ENCODE measurements at places on chromosomes 3 and 15.

GRCh38 chr3:142779591-142779990 lies 55.8 kb downstream of the TRPC1 start:
- DNase-seq: no peak

DNA sequence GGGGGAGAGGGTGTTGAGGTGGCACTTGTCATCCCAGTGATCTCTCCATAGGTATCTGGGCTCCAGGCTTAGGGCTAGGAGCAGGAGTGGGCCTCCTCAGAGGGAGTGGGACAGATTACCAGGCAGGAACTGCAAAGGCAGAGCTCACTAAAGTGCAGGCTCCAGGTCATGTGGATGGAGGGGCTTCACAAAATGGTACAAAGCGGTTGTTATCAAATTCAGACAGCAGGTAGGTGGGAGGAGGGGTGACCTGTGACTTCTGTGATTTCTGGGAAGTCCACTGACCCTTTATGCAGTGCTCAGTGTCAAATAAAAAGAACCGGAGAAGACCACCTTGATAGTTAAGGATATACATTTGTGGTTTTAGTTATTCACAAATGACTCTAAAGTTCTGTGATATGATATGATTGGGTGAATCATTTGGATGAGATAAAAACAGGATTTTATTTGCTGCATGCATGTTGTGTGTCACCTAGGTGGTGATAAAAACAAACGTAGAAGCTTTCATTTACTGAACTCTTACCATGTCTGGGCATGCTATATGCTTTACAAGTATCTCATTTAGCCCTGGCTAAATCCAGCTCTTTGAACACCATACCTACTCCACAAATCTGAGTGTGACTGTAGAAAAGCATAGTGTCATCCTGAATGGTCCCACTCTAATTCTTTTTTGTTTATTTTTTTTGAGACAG lies 20.2 kb downstream of the ST6GAL1 start:
- DNase-seq: no peak

GRCh38 chr3:193757457-193757856 lies 164.4 kb downstream of the OPA1 start:
- no peak for DNase-seq

GRCh38 chr15:71444032-71444810 lies 328.9 kb downstream of the THSD4 start:
- DNase-seq: no peak

DNA sequence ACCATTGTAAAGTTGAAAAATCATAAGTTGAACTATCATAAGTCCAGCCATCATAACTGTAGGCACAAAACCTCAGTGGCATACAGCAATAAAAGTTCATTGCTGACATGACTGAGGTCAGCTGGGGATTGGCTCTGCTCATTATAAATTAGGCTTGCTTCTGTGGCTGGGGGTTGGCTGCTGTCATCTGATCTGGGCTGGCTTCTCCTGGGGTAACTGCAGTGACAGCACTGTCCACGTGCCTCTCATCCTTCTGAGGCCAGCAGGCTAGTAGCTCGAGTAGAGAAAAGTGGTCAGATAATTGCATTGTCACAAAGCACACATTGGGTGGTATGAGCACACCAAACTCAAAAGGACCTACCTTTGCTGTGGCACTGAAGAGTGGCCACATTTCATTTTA lies 31.3 kb downstream of the CMTM7 start:
- DNase-seq: no peak

GRCh38 chr3:15460891-15461531 lies 33.6 kb downstream of the EAF1 start:
- no peak for DNase-seq

- no peak for DNase-seq
Observed at GRCh38 chr15:34879107-34879506, 83.8 kb upstream of the ACTC1 start.

DNA sequence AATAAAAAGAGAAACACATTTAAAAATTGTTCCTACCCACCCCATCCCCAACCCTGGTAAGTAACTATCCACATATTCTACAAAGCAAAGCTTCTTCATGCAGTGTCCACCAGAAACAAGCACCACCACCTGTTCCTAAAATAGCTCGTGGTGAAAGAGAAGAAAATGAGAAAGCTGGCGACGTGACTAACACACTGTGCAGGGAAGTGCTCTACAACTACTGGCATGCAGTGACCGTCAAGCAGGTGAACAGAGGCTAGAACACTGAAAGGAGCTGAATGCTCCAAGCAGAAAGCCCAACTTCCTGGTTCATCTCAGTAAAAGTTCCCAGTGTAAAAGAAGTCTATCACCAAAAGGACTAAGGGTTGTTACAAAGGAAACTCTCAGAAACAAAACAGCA lies 80.7 kb downstream of the NR2E3 start:
- no peak for DNase-seq

DNA sequence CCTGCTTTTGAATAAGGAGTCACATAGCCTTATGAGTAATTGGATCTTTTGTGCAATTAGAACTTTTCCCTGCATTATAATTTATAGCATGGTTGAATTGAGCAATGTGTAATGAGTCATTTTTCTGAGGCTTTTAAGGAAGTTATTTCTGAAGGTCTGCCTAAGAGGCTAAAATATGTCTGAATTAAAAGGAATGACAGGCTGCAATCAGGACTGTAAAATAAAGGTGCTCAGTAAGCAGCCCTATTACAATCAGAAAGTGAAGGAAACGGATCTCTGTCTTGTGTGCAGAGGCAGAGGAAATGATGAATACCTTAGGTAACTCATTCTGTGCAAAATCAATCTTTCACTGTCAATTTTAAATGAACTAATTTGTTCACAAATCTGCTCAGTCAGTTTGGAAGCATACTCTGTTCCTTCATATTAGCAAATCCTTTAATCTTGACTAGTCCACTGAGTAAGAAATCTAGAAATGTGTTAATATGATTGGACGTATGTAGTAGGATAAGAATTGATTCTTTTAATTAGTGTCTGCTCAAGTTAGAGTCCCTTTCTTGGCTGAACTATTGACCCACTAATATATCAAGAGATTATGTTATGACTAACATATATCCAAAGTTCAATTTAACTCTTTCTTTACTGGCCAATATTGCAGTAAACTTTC lies 290.1 kb downstream of the ZIC1 start:
- peak; percentile 42 for DNase-seq

GRCh38 chr3:45553469-45553974 lies 41.0 kb upstream of the LIMD1 start:
- DNase-seq: no peak

GRCh38 chr3:462851-463250 lies 266.3 kb downstream of the CHL1 start:
- DNase-seq: no peak

DNA sequence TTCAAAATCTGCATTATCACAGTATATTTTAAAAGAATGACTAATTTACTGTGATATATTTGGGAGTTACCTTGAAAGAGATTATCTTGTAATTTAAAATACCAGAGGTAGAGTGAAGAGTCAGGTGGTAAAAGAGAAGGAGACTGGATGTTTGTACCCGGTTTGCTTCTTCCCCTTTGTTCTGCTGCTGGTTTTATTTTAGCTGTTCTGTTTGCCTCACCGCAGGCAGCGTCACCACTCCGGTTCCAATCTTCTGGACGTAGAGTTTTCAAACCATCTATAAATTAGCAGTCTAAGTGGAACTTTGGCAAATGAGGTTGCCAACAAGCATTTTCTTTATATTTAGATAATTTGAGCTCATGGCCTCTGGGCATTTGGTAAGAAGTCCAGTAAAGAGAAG lies 38.2 kb downstream of the PPARG start:
- no peak for DNase-seq

DNA sequence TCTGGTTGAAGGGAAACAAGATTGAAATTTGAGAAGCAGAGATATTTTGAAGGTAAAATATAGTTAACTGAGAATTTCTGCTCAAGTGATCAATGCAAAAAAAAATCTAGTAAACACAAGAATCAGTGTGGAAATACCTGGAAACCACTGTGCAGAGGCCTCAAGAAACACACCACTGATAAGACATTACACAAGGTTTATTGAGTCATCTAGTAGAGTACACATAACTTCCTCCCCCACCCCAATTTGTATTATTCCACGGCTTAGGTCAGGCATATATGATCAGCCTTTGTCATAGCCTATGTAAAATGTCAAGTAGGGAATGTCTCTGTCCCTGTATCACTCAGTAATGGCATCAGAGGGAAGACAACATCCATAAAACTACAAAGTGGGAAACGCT lies 447.8 kb upstream of the BCHE start:
- no peak for DNase-seq

GRCh38 chr3:178223876-178224275 lies 312.4 kb upstream of the KCNMB2 start:
- DNase-seq: no peak

DNA sequence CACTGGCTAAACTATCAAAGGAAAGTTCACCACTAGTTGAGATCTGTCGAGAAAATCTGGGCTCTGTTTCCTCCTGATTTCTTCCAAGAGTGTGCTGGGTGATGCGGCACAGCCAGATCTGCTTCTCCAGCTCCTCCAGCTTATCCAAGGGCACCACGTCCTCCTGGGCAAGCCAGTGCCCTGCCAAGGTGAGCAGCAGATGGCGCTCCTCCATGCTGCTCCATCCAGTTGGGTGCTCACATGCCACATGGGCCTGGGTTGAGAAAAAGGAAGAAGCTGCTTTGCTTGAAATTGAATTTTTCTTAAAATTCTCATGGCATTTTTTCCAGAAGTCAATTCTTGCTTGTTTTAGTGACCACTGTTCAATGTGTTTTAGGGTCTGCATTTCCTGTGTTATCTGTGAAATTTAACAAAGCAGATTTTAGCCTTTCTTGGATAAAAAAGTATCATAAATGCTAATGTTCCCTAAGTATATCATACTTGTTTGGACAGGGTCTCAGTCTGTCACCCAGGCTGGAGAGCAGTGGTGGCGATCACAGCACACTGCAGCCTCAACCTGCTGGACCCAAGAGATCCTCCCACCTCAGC lies 47.3 kb downstream of the EIF3J start:
- DNase-seq: no peak

GRCh38 chr15:66894986-66895780 lies 170.2 kb upstream of the SMAD3 start:
- DNase-seq: no peak

- no peak for DNase-seq
Observed at GRCh38 chr15:65912235-65912634, 42.9 kb downstream of the RAB11A start.

DNA sequence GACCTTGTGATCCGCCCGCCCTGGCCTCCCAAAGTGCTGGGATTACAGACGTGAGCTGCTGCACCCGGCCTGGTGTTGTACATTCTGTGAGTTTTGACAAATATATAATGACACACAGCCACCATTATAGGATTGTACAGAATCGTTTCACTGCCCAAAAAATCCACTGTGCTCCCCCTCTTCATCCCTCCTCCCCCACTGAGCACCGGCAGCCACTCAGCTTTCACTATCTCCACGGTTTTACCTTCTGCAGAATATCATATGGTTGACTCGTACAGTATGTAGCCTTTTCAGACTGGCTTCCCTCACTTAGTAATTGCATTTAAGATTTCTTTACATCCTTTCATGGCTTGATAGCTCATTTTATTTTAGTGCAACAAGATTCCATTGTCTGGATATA lies 56.7 kb upstream of the ATP13A3 start:
- DNase-seq: no peak

- no peak for DNase-seq
Observed at GRCh38 chr3:176839901-176840300, 357.4 kb downstream of the TBL1XR1 start.

DNA sequence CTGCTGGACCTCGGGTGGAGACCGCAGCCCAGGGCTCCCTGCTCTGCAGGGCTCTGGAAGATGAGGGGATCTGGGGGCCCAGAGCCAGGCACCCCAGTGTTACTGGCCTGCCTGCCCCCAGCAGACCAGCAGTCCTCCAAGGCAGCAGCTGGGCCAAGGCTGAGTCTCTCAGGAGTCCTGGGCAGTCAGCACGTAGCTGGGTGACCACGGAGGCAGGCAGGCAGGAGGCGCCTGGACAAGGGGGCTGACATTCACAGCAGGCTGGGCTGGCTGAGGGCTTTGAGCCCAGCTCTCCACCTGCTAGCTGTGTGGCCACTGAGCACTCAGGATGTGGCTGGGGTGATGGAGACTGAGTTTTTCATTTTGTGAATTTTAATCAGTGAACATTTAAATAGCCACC lies 67.9 kb downstream of the IQSEC1 start:
- DNase-seq: no peak

DNA sequence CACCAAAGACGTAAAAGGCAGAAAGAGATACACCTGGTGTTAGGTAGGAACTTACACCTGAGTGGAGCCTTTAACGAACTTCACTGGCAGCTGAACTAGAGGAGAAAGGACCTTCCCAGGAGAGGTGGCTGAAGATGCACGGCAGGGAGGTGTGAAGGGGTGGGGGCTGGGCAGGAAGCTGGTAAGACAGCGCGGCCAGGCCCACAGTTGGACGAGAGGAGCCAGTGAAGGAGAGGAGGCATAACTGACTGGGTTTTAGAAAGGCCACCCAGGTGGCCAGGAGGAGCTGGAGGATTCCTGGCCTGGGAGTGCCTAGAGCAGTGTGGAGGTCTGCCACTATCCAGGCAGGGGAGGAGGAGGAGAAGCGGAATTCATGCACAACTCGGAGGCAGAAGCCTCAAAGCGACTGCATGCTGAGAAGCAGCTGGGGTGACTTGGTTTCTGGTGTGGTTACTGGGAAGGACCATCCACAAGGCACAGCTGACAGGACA lies 51.9 kb downstream of the SLC41A3 start:
- no peak for DNase-seq

- no peak for DNase-seq
Observed at GRCh38 chr15:82045179-82045891, 483 bp downstream of the MEX3B start.

GRCh38 chr3:69065318-69065964 lies 13.3 kb upstream of the TMF1 start:
- DNase-seq: no peak

GRCh38 chr3:42408156-42408555 lies 2.3 kb downstream of the LYZL4 start:
- no peak for DNase-seq

DNA sequence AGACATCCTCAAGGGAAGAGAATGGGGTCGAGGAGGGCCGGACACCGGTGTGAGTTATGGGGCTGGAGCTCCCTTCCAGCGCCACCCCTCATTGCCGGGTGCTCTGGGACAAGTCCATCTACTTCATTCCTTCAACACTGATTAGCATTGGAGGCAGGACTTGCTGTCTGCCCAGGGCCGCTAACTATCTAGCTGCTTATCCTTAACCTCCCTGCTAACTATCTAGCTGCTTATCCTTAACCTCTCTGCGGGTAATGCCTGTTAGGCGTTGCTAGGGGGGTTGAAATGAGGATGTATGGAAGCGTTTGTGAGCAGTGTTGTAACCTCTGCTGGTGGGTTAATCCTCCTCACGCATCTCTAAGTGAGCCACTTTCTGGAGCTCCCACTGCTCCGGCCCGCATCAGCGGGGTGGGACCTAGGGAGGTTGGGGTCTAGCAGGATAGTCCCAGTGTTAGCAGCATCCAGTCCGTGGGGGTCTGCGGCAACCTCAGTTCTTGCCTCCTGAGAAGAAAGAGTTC lies 10.9 kb upstream of the CHAC1 start:
- no peak for DNase-seq

DNA sequence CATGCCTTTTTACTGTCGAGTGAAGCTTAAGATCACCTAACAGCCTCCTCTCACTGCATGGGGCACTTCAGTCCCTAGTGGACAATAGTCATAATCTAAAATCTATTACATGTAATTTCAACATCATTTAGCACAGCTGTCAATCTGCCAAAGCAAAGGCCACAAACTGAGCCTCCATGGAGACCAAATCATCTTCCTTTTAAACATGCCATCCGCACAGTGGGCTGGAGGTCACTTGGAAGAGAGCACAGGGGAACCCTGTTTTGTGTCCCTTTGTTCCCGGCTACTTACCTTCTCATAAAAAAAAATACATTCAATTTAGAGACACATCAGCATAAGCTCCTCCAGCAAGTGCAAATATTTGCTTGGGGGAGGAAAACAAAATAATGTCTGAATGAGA lies 167.3 kb downstream of the SQOR start:
- no peak for DNase-seq

Data from BJ (cell line).